ENCODE measurements at places on chromosomes 4 and X.

GRCh38 chr4:80196259-80196921 lies 913 bp upstream of the PRDM8 start:
- no peak for DNase-seq

DNA sequence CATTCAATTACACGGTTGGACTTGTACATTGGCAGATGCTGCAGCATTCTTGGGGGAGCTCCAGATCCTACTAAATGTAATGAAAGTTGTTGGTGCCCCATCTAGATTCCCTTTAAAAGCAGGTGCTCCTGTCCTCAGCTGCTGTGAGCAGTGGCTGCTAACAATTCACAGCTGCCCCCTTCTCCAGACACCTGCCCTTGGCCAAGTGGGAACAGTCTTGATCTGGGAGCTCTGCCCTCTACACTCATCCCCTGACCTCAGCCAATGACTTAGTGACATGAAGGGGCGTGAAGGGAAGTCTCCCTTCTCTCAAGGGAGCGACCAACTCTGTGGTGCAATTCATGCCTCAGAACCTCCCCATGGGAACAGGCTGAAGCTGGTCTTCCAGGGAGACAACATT lies 125.7 kb downstream of the EIF4E start:
- no peak for DNase-seq

- no peak for DNase-seq
Measured at GRCh38 chrX:109409181-109409580, 72.7 kb downstream of the GUCY2F start.

DNA sequence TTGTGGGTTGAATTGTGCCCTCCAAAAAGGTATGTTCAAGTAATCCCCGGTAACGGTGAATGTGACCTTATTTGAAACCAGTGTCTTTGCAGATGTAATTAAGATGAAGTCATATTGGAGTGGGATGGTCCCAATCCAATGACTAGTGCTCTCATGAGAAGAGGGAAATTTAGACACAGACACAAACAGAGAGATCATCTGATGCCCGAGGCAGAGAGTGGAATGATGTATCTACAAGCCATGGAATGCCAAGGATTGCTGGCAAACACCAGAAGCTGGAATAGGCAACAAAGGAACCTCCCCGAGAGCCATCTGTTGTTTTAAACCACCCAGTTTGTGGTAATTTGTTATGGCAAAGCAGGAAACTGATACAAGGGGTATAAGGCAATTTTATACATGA lies 35.1 kb downstream of the RPS6KA3 start:
- no peak for DNase-seq

- DNase-seq: no peak
Measured at GRCh38 chrX:43840265-43840664, 42.0 kb downstream of the MAOB start.

DNA sequence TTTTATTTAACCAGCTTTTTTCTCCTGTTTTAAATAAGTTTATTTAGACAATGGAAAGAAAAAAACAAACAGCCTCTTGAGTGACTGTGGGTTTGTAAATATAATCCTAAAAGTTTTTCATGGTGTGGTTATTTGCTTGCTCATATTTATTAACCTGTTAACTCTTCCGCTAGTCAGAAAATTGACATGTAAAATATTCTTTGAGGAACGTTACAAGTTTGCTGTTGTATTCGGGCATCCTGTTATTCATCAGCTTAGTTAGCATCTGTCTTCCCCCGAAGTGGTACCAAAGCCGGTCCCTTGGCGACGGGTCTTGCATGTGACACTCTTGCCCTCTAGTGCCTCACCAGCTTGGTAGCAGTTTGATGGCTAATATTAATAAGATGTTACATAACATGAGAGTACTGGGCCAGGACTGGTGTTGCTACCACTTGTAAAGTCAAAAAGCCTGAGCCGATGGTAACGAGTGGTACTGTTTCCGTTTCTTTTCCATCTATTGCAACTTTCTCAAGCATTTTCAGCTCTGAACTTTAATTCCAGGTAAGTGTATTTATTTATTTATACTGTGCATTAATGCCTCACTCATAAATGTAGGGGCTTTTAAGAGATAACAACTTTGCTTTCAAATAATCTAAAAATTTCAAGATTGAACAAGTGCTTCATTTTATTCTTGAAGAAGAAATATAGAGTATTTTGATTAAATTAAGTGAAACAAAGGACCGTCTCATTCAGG lies at the start of gene NDST3:
NDST3 (plus strand) TSS at position 434 of the 733 bp plus-strand sequence. CDS start 19,425 bp downstream, outside the sequence.
- DNase-seq: no peak

GRCh38 chrX:69996113-69996468 lies 53.6 kb downstream of the AWAT2 start:
- DNase-seq: no peak

DNA sequence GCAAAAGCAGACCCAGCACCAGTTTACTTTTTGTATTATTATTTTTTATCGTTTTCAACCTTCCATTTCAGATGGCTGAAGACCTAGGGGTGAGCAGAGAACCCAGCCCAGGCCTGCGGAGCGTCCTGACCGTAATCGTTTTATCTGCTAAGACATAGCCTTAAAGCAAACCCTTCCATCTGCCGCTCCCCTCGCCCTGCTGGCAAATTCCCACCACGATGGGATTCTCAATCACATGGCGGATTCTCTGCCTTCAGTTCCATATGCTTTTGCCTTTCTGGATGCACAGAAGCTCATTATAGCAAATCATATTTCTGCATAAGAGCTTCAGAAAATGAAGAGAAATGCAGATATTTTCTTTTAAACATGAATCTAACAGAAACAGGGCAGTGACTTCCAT lies 18.6 kb upstream of the XG start:
- DNase-seq: no peak

Measured in breast epithelium (tissue), 4 donors.